ENCODE measurements at places on chromosomes 2 and 18. TPM values are rescaled to one million over a fixed set of nuclear protein-coding genes. Genes with fewer than 3 reads are reported as not detected.

GRCh38 chr2:238238766-238239542, 884 bp downstream of the HES6 start:
- no peaks in the 10 kb centered on the region for H3K36me3 ChIP-seq
- no peak overlapping the region for H3K27ac ChIP-seq
- H3K27me3 ChIP-seq = no peaks in the 10 kb centered on the region
- no peak overlapping the region for H3K4me3 ChIP-seq

DNA sequence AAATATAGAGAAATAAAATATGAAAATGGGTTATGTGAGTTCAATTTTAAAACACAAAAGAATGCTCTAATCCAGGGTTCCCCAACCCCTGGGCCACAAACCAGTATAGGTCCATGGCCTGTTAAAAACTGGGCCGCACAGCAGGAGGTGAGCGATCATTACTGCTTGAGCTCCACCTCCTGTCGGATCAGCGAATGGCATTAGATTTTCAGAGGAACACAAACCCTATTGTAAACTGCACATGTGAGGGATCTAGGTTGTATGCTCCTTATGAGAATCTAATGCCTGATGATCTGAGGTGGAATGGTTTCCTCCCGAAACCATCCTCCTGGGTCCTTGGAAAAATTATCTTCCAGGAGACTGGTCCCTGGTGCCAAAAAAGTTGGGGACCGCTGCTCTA, 34.7 kb downstream of the TTR start:
- H3K36me3 ChIP-seq = no peaks in the 10 kb centered on the region
- H3K27me3 ChIP-seq = no peaks in the 10 kb centered on the region
- no peak for DNase-seq
- no peaks in the 10 kb centered on the region for H3K4me1 ChIP-seq
- H3K4me3 ChIP-seq = no peak overlapping the region

The ABCB6 gene
- 21.1 TPM for total RNA-seq

DNA sequence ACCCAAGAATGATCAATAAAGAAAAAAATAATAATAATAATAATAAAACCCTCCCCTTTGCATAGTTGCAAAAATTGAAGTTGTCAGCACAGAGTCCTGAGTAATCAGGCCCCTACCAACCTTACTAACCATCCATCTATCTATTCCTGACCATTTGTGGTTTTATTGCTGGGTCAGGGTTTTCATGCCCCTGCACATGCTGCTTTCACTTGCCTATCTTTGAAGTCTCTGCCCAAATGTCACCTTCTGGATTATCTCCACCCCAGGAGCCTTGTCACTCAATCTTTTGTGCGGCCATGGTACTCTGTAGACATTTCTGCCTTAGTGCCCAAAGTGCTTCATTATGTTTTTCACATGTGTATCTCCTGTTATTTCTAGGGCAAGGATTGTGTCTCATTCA, 35.1 kb downstream of the SLC30A6 start:
- peaks cover 22% of the 10 kb centered on the region for H3K36me3 ChIP-seq
- no peaks in the 10 kb centered on the region for H3K27me3 ChIP-seq
- DNase-seq = no peak
- H3K4me1 ChIP-seq = peaks cover 7% of the 10 kb centered on the region
- H3K27ac ChIP-seq = no peak overlapping the region

GRCh38 chr2:38505779-38506178, 96.9 kb downstream of the HNRNPLL start:
- no peaks in the 10 kb centered on the region for H3K27me3 ChIP-seq
- no peak overlapping the region for H3K27ac ChIP-seq
- H3K36me3 ChIP-seq = no peaks in the 10 kb centered on the region
- peaks cover 14% of the 10 kb centered on the region for H3K4me1 ChIP-seq
- peak; percentile 24 for DNase-seq
